ENCODE measurements at places on chromosomes 13 and 19.
A peak's percentile ranks its signal among the peaks of the same experiment; 100 is the strongest.

DNA sequence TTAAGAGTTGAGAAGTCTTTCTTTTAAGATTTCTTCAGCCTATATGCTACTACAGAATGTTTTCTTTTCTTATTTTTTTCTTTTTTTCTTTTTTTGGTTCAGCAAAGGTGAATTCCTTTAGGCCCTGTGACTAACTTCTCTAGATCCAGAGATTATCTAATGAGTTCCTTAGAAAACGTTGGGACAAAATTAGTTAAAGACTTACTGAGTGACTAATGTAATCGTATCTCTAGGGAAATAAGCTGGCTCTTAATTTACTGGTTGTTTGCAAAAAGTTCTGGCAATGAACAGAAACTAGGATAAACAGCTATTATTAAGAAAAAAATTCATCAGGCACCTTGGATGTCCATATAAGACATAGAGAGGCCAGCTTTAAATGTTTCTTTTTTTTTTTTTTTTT is 30.7 kb upstream of the CSNK1A1L start:
- DNase-seq: peak; percentile 46

DNA sequence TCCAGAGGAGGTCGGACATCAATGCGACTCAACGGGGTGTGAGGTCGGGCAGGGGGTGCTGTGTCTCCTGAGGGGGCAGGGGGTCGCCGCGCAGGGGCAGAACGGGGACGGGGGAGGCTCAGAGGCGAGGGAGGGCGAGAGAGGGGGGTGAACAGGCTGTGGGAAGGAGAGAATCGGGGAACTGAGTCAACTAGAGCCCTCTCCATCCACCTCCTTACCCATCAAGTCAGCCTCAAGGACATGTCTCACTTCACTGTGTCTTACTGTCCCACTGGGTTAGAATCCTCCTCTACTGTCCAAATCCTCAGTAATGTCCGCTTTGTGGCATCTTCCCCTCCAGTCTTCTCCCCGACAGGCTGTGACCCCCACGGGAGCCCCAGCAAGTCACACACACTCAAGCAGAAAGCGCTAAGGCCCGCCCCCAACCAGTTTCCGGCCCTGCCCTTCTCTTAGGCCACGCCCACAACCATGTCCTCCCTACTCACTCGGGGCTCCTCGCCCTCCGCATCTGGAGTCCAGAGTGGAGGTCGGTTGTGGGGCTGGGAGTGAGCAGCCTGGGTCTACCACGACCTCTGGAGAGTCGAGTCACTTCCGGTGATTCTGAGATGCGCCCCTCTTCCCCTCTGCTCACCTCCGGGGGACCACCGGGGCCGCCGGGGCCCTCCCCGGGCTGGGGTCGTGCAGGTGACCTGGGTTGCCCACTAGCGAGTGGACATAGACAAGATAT is 9.3 kb downstream of the PLEKHA4 start:
- DNase-seq: no peak

GRCh38 chr19:13058951-13059660 is 43.6 kb downstream of the LYL1 start:
- DNase-seq: no peak

GRCh38 chr19:51027126-51027806 is 850 bp upstream of the KLK11 start:
- no peak for DNase-seq

DNA sequence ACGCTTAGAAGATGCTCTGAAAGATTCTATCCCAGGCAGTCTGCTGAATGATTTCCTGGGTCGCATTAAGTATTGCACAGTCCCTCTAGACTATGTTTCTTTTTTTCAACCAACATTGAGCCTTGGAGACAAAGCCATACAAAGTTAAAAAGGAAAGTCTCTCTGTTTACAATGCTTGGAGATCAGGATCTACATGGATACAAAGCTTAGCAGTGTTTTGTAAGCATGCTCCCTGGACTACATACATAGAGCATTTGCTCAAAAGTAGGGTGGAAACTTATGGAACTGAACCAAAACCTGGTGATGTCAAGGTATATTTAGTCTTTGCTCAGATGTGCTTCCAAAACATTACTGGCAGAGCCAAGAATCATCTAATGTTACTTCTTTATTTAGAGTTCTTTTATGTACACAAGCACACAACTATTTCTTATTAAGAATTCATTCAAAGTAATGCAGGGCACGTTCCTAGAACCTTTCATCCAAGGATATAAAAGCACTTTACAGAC is 241.2 kb downstream of the ABCC4 start:
- no peak for DNase-seq

DNA sequence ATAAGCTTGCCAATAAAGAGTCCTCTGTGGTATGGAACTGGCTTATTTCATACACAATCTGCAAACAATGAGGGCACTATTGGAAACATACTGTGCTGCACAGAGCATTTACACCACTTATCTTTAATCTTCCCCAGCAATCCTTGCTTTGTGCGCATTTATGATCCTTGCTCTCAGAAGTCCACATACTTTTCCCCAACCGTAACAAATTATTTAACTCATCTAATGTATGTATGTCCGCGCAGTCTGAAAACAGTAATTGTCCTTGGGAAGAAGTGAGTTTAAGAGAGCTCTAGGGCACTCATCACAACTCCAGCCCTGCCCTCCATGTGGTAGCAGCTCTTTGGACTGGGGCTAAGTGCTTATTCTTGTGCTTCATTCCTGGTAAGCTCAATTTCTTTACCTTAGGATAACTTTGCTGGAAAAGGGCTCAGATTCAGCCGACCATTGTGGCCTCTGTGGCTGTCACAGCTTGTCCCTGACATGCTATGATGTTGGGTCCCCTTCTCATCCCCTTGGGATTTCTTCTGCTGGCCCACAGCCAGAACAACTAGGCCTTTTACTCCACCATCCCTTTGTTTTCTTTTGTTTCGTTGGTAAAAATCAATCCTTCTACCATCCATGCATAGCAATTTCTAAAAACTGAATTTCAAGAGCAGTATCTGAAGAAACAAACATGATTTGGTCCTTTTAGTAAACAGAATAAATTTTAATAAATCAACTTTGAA is 152.7 kb downstream of the TNFRSF19 start:
- no peak for DNase-seq

DNA sequence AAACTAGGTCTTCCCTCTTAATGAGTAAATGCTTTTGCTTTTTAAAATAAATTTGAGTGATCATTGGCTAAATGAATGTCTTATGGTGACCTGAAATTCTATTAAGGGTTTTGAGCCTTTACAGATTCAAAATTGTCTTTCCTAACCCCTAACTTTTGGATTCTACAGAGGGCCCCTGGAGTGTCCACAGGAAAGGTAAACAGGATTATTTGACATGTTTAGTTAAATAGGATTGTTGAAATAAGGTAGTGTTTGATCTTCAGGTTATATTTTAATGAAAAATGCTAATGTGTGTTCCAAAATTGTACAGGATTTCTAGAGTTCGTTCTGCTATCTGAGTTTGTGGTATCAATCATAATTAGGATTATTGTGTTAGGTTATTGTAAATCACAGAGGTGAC is 55.9 kb upstream of the GJB6 start:
- no peak for DNase-seq

DNA sequence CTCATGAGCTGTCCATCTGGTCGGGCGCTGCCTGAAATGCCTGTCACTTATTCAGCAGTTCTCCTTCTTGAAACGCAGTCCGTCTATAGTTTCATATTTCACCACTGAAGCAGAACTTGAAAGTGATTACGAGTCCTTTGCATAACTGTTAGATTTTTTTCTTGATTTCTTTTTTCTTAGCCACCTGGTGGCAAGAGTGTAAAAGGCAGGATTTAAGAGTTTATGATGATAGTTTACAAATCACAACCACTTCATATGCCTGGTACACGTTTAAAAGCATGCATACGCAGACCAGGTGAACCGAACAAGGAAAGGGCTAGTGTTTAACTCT is 45.8 kb downstream of the GGACT start:
- peak; percentile 55 for DNase-seq

GRCh38 chr19:9061879-9062278 is 25.0 kb upstream of the OR1M1 start:
- no peak for DNase-seq

DNA sequence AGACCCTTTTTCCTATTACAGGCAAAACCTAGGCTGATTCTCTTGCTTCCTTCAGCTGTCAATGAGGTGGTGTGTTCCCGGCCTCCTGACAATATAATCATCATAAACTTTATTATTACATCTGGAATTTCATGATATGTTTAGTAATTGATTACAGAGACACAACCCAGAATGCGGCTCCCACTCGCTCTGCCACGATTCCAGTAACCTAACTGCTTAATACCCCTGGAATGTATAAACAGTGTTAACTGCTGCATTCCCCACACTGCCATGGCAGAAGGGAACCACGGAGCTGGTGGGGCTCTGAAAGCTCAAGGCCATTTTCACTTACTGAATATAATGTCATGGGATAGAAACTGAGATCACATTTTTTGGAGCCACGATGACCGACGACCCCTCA is 17.1 kb downstream of the TSHZ3 start:
- DNase-seq: peak; percentile 79

GRCh38 chr13:32267836-32268439 is 47.2 kb downstream of the ZAR1L start:
- no peak for DNase-seq

DNA sequence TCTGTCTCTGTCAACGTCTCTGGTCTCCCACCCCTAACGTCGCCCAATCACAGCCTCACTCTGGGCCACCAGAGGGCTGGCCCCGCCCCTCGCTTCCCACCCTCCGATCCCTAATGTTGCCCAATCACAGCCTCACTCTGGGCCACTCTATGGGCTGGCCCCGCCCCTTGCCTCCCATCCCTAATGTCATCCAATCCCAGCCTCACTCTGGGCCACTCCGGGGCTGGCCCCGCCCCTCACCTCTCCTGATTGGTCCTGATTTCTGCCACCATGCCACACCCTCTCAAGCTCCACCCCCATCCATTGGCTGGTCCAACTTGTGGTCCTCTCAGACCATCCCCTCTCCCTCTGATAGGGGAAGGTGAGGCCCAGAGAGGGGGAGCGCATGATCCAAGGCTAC is 24.9 kb downstream of the CELF5 start:
- no peak for DNase-seq

DNA sequence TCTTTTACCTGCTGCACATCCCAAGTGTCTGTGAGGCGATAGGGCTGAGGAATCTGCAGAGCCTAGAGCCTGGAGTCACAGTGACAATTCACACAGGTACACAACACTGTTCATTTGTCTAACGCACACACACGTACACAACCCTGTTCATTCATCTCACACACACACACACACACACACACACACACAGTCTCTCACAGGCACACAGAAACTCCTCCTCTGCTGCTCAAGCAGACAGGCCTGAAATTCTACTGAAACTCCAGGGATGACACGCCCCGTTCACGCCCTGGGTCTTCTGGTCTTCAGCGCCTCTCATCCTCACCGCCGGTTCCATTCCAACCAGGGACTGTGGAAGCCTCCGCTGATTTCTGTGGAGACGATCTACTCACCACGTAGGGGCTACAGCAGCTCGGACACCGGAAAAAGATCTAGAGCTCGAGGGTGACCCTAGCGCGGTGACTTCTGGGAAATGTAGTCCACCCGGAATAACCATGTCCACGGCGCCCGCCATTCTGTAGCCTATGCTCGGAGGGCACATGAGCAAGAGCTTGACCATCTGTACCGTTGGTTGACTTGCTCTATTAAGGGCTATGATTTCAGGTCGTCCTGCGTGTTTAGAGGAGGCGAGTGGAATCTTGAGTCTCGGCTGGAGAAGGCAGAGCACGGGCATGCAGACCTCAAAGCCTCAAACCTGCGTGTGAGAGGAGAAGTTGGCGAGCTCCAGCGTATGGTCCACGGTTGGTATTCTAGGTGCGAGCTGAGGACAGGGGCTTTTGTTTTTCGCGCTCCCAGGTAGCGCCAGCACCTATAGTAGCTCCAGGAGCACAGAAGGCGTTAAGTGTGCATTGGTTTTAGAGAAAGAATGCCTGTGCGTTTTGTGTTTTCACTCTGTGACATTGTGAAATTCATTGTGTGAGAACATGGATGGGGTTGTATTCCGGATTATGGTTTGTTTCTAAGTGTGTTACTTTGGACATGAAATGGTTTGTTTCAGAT is 33.4 kb downstream of the ZNF45 start:
- peak; percentile 88 for DNase-seq

DNA sequence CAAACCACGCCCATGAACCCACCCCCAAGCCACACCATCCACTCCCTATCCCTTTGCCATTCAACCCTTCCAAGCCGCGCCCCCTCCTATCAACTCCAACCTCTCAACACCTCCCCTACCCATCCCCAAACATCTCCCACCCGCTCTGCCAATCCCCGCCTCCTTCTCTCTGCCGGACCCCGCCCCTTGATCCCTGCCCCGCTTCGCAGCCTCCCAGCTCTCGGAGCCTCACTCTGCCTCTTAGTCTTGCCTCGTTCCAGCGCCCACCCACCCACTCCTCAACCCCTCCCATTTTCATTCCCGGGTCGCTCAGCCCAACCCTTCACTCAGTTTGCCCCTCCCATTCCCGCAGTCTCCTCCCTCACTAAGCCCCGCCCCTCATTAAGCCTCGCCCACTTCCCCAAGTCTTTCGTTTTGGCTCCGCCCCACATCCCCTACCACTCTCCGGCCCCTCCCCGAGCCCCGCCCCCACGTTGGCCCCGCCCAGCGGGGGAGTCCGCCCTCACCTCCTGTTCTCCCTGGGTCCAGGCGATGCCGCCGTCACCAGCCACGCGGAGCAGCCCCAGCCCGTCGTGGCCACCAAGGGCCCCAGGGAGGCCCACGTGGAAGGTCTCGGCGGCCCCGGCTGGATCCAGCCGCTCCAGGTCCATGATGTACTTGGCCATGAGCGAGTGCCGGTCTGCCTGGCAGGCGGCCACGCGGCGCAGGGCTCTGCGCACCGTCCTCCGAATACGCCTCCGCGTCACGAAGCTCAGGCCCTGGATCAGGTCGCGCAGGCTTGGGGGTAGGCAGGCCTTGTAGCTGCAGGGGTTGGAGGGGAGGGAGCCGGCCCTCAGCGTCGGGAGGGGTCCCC is 5.7 kb downstream of the JAK3 start:
- peak; percentile 88 for DNase-seq

GRCh38 chr13:83881140-83881684 is 1.1 kb downstream of the SLITRK1 start:
- no peak for DNase-seq

DNA sequence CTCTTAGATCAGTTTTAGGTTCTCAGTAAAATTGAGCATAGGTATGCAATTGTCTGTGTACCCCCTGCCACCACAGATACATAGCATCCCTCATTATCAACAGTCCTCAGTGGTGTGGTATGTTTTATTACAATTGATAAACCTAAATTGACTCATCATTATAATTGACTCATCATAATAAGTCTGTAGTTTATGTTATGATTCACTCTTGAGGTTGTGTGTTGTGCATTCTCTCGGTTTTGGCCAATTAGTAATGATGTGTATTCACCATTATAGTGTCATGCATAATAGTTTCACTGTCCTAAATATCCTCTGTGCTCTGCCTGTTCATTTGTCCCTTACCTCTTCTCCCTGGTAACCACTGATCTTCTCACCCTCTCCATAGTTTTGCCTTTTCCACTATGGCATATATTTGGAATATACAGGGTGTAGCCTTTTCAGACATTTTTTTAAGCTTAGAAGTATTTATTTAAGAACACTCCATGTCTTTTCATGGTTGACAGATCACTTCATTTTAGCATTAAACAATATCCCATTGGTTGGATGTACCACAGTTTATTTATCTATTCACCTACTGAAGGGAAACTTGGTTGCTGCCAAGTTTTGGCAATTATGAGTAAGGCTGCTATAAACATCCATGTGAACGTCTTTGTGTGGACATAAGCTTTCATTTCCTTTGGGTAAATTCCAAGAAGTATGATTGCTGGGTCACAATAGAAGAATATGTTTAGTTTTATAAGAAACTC is 1620.6 kb upstream of the MIR17HG start:
- peak; percentile 12 for DNase-seq

All from fibroblast of upper back skin (primary cell).